ENCODE measurements at places on chromosomes 5 and 9.

GRCh38 chr5:80125022-80125961 is 90.1 kb downstream of the THBS4 start:
- no peak for DNase-seq

GRCh38 chr5:33788922-33789566 is 102.7 kb downstream of the ADAMTS12 start:
- no peak for DNase-seq

DNA sequence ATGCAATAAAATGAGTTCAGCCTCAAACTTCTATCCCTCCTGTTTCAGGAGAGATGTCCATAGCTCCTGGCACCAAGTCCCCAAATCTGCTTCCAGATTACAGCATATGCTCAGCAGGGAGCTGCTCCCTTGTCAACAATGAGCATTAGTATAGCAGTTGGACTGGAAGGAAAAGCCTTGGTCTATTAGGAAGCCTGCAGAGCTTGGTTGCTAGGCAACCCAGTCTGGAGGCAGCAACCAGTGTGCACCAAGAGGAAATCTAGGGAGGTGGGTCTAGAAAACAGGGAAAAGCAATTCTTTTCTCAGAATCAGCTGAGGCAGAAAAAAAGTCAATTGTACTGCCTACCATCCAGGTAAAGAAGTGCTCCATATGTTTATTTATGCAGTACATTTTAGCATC is 229.5 kb upstream of the NMUR2 start:
- no peak for DNase-seq

DNA sequence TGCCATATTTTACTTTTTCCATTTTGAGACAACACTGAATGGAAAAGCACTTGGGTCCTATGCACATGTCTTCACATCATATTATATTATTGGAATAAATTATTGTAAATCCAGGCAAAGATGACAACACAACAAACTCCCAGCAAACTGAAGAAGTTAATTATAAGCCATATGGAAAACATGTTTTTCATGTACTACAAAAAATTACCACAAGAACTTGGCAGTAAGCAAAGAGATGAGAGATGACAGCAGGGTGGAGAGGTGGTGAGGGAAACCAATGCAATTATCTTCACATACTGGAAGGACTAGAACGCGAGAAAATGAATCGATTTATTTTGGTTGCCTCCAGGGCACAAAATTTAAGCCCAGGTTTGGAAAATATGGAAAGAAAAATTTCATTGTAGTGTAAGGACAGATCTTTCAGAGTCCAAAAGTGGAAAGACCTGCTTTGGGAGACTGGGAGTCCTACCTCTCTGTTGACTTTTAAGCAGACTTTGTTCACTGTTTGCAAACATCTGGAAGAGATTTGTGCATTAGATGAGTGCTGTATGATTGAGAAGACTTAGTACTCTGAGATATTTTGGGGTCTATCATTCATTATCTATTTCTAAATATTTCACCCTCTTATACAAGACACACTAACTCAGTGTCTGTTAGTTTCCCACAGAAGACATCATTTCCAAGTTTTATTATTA is 138.0 kb downstream of the TMEM232 start:
- DNase-seq = no peak

DNA sequence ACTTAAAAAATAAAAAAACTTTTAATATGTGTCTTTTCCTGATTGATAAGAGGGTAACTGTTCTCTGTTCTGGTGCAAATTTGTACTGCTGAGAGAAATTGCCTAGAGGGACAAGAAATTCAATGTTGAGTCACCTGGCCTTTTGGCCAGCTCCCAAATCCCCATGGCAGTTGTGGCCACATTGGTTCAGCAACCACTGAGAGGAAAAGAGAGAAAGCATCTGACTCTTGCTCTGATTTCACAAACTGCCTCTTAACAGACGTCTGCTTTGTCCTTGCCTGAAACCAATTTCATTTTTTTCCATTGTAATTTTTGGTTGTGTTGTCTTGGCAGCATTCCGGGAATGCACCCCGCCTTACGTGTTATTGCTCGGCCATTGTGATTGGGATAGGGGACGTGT is 42.4 kb downstream of the NTRK2 start:
- no peak for DNase-seq

DNA sequence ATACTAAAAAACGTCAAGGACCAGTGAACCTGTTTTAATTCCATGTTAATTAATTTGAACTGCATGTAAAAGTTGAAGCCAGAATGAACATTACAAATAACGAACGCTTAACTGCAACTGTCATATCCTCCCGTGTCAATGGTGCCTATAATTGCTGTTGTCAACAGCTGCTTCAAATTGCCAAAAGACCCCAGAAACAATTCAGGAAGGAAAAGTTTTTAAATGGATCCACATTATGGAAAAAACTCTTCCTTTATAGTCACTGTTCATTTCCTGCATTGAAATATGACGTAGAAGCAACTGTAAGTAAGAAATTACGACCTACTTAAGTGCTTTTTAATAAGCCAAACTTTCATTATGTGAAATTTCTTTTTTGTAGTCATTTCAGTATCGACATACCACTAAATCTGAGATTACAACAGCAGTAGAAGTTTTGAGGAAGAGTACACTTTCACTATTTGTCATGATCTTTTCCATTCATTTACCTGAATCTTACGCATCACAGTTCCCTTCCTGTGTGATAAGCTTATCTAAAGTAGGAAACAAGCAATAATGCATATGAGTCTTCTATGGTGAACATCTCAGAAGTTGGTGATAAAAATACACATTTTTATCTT is 37.8 kb downstream of the MEF2C start:
- DNase-seq = no peak

- no peak for DNase-seq
These were observed 29.6 kb upstream of the GLRA1 start for GRCh38 chr5:151954255-151954654.

DNA sequence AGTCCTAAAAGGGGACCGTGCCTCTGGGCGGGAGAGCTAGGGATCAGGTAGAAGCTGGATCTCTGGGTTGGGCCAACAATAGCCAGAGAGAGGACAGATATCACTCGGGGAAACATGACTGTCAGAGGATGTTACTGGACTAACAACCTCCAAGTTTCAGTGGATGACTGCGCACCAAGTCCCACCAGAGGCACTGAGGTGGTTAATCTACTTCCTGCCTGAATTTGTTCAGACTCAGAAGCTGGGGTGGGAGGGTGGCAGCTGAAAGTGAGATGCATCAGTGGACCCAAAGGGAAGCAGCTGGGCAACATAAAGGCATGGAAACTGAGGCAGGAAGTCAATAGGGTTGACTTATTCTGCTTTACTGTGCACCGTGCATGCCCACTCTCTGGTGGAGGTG is 130.1 kb upstream of the SLC44A1 start:
- DNase-seq = no peak

DNA sequence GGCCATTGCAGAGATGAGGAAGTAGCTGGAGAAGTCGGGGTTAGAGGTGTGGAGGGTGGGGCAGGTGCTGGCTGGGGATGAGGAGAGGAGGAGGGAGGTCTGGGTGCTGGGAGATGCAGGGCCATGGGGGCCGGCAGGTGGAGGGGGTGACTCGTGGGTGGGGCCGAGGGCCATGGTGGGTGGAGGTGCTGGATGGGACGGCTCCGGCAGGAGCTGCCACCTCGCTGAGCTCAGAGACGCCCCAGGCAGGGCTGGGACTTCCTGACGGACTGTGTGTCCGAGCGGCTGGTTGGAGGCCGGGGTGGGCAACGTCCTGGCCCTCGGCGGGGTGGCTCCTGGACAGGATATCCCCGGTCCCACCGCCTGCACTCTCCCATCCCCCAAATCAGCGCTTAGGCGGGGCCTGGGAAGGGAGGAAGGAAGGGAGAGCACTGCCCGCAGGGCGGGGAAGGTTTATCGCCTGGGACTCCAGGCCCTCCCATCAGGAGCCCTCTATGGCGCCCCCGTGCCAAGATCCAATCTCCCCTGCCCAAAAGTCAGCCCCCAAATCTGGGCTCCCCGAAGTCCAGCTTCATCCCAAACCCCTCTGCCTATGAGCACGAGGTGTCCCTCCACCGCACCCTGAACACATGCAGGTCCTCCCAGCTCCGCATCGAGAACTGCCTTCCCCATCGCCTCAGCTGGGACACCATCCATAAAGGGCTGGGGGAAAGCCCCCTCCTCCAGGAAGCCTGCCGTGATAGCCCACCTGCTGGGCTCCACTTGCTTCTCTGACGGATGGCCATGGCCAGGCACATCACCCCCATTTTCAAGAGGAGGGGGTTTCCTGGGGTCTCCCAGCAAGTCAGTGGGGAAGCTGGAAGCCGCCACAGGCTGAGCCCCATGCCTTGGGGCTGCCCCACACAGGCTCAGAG is 58.3 kb upstream of the NOTCH1 start:
- no peak for DNase-seq

DNA sequence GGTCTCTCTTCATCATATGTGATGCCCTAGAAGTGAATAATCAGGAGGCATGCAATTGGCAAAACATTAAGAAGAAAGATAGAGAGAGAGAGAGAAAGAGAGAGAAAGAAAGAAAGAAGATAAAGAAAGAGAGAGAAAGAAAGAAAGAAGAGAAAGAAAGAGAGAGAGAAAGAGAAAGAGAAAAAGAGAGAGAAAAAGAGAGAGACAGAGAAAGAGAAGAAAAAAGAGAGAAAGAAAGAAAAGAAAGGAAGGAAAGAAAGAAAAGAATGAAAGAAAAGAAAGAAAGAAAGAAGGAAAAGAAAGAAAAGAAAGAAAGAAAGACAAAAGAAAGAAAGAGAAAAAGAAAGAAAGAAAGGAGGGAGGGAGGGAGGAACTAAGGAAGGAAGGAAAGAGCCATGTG is 318.9 kb downstream of the ICE1 start:
- DNase-seq = no peak

DNA sequence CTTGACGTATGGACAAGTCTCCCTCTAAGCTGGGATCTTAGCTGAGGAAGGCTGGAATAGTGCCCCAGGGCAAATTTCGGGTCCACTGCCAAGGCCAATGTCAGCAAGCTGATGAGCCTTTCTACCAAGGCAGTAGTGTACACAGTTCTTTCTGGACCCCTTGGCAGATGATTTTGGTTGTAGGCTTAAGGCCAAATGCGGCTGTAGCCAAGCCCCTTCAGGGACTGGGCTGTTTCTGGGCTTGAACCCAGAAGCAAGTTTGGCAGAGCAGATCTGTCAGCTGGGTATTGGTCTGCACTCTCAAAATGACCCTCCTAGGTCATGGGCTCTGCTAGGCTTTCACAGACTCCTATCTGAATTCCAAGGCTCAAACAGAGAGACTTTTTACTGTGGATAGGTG is 121.6 kb downstream of the ADAMTSL1 start:
- DNase-seq = no peak

DNA sequence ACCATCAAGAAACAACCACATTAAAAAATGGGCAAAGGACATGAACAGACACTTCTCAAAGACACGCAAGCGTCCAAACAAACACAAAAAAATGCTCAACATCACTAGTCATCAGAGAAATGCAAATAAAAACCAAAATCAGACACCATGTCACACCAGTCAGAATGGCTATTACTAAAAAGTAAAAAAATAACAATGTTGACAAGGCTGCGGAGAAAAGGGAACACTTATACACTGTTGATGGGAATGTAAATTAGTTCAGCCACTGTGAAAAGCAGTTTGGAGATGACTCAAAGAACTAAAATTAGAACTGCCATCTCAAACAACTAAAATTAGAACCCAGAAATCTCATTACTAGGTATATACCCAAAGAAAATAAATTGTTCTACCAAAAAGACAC is 80.4 kb downstream of the CAAP1 start:
- no peak for DNase-seq

DNA sequence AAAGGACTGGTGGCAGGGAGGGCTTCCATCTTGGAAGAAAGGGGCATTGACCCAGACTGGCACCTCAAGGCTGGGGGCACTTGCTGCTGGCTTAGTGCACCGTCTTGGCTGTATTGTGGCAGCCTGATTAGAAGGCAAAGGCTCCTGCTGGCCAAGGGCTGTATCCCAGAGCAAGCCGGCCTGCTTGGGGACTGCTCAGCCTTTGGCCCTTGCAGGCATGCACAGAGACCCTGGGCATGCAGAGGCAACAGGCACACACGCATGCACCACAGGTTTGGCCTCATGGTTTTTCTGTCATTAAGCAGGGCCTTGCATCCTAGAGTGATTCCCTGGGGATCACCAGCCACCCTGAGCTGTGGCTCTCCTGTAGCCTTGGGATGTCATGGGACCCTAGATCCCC is 29.0 kb downstream of the PITX1 start:
- DNase-seq = no peak

DNA sequence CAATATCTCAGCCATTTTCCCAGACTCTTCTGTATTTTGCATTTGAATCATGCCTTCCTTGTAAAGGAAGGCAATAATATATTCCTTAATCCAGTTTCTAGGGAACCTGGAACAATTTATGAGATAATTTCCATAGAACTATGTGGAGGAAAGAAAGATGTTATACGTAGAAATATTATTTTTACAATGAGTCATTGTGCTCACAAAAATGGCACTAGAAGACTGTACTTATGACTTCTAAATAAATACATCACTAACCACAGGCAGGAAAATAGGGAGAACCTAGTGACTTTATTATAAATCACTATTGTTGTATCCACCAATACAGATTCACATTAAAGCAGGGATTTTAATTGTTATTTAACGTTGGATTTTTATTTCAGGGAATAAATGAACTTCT is 87.6 kb downstream of the FBXO38 start:
- no peak for DNase-seq

DNA sequence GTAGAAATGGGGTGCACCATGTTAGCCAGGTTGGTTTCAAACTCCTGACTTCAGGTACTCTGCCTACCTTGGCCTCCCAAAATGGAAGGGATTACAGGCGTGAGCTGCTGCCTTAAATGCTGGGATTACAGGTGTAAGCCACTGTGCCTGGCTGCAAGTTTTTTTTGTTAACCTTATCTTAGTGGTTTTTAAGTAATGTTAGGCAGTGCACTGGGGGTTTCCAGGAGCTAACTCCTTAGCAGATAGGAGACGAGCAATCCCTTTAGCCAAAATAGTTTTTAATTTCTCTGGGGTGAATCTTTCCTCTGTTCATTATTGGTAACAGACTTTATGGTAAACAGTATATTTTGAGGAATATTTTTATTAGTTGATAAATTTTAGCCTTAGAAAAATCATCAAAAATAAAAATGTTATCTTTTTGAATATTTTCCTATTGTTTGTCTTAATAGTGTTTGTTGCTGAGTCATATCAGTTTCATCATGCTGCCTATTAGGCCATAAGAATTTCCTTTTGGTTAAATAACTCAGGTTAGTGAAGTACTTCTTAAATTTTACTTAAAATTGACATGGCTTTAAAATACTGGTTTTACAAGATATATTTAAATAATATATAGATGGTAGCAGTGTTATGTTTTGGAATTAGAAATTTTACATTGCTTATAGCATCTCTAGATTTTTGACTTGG is 37.9 kb downstream of the LMNB1 start:
- DNase-seq = no peak

- no peak for DNase-seq
These were observed 60.9 kb upstream of the IL17B start for GRCh38 chr5:149439899-149440542.
